ENCODE measurements at places on chromosomes 4 and X. TPM values are rescaled to one million over a fixed set of nuclear protein-coding genes. Genes with fewer than 3 reads are reported as not detected.

Gene GRIA2
- polyA plus RNA-seq = 854 TPM

Gene FRMPD3
- polyA plus RNA-seq = 0.53 TPM

Gene CXXC4
- 5.4 TPM for polyA plus RNA-seq

Gene ACSL4
- polyA plus RNA-seq = 63.8 TPM

Gene TMSB15C
- not detected for polyA plus RNA-seq

Gene ART3
- polyA plus RNA-seq = 4.1 TPM

Gene TMSB15A
- not detected for polyA plus RNA-seq

Gene CT47B1
- polyA plus RNA-seq = not detected

Gene NXF2B
- not detected for polyA plus RNA-seq

Data from Purkinje cell (primary cell).